ENCODE measurements at places on chromosomes 6 and 20.

- peak; percentile 56 for DNase-seq
Measured at GRCh38 chr6:35047265-35048011, 93.7 kb downstream of the TCP11 start.

DNA sequence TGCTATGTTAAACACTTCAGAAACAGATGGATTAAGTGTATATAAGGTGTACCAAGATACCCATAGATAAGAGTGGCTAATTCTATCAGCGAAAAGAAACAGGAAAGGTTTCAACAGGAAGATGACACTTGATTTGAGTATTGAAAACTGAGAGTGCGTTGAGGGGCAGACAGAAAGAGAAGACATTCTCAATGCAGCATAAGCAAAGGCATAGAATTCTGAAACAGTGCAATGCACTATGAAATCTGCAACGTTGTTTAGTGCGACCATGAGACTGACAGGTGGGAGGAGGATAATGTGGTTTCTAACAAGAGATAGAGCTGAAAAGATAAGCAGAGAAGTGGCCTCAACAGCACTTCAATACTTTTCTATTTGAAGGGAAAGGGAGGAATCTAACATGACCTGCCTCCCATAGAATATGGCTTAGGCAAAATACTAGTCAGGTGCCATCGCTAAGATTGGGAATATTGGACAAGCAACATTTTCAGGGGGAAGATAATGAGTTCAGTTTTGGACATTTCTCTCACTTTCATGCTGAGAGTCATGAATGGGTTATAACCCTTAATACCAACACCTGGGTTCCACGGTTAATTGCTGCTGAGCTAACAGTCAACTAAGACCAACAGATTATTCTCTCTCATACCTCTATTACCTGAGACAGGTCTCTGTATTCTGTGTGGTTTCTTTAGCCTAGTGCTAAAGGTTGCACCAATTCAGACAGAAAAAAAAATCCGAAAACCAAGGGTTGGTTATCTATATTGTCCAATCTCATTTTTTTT is 312.9 kb upstream of the ARID1B start:
- no peak for DNase-seq

DNA sequence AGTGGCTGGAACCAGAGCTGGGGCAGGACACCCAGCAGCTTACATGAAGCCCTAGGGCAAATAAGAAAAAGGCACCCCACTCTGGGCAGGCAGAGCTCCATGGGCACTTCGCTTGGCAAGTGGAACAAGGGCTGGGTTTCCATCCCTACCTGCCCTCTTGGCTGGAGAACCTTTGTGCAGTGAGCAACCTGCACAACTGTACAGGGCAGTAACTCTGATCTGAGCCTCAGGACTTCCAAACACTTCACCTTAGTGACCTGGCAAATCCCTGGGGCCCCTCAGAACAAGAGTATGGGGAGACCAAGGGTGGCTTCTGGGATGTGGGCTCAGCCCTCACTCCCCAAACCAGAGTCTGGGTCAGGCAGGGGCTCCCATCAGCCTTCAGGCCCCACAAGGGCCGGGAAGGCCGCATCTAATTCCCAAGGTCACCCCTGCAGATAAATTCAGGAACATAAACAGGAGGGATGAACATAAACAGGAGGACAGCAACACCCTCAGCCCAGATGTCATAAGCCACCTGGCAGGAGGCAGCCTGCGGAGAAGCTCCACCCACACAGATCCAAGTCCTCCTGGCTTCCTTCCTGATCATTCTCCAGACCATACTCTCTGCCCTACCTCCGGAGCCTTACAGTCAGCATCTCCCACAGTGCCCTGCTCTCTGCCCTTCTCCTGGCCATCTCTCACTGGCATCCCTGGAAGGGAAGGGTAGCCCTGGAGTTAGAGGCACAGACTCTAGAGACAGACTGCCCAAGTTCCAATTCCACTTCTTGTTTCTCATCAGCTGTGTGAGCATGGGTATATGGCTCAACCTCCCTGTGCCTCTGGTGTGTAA is 37.5 kb downstream of the HNF4A start:
- no peak for DNase-seq

- no peak for DNase-seq
Measured at GRCh38 chr20:32830437-32830836, 10.7 kb downstream of the MAPRE1 start.

DNA sequence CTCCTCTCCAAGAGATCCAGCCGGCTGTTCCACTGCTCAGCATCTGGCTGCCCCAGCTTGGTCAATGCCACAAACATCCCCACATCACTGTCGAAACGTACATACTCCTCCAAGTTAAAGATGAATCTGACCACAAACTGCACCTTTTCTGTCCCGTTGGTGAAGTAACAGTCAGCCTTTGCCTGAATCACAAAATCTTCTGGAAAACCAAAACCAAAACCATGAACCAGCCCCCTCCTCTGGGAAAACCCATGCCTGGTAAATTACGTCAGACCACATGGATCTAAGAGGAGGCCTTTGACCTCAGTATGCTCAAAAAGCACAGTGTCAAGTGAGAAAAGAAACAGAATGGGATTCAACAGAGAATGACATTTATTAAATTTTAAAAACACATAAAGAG is 1.7 kb downstream of the HLA-DOB start:
- no peak for DNase-seq

DNA sequence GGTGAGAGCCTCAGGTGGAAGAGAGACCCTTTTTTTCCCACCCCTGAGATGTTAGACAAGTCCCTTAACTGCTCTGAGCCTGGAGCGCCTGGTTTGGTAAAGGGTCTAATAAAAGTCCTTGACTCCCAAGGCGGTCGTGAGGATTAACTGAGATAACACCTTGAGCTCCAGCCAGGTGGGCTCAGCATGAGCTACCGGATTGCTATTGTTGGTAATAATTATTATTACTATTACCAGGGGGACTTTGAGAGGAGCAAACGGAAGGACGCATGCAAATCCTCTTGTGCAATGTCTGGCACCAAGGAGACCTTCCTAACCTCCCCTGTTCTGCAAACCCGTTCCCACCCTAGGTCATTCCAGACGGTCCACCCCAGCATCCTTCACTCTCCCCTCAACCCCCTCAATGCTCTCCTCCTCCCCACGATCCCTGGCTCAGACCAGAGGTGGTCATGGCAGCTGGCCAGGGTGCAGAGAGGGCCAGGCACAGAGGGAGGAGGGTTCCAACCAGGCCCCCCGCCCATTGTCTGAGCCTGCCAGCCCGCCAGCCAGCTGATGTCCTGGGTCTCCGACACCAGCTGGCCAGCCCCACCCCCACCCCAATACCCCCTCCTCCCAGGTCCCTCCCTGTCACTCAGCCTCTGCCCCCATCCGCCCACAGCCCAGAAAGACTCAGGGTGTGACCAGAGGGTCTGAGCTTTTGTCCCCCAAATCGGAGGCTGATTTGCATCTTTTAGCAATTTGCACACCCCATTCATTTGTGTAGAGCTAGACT is 14.3 kb upstream of the CBFA2T2 start:
- peak; percentile 82 for DNase-seq

GRCh38 chr6:55964136-55964535 is 88.7 kb upstream of the BMP5 start:
- DNase-seq = no peak

GRCh38 chr6:39819228-39819627 is 27.1 kb downstream of the DAAM2 start:
- no peak for DNase-seq

DNA sequence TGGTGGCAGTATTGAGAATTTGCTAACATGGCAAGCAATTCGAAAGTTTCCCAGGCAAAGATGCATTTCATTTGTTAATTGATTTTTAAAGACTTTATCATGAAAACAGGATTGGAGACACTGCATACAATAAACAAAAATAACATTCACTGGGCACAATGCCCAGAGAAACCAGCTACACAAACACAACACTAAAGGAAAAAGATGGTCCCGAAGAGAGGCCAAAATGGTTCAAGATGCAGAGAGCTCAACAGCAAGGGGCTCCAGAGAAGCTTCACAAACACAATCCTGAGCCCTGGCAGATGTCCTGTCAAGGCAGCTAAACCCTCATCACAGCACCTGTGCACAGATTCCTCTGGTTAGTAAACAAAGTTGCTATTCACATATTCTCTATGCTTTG is 79.3 kb downstream of the INSM1 start:
- DNase-seq = peak; percentile 88

DNA sequence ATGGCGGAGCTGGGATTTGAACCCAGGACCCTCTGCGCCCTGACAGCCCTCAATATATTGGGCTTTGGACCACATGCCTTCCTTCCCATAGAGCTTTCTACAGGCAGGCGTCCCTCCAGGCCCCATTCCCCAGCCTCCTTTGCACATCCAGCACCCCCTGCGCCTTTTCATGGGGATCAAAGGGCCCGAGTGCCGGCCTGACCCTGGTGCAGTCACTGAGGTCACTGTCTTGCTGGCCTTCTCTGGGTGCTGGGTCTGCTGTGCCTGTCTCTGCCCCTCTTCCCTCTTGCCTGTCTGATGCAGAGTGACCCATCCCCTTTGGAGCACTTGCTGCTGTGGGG is 1.7 kb downstream of the OPRL1 start:
- DNase-seq = no peak

DNA sequence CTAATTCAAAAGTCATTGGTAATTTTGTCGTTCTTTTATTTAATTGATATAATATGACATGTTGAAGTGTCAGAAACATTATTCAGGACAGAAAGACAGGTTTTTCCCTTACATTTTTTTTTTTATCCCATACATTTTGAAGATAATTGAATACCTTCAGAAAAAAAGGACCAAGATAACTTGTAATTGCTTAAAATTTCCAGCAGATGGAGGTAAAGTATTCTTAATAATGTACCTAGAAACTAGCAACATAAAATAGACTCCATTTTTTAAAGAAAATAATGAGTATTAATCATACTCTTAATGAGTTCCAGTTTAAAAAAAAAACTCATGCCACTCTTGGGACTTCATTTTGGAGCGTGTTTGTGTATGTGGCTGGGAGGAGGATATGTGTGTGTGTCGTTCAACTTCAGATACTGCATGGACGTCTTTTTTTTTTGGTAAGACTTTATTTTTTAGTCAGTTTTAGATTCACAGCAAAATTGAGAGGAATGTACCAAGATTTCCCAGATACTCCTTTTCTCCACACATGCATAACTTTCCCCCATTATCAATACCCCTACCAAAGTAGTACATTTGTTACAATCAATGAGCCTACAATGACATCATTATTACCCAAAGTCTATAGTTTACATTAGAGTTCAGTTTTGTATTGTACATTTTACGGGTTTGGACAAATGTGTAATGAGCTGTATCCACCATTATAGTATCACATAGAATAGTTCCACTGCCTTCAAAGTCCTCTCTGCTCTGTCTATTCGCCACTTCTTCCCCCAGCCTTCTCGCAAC is 79.4 kb downstream of the ROS1 start:
- DNase-seq = peak; percentile 31

DNA sequence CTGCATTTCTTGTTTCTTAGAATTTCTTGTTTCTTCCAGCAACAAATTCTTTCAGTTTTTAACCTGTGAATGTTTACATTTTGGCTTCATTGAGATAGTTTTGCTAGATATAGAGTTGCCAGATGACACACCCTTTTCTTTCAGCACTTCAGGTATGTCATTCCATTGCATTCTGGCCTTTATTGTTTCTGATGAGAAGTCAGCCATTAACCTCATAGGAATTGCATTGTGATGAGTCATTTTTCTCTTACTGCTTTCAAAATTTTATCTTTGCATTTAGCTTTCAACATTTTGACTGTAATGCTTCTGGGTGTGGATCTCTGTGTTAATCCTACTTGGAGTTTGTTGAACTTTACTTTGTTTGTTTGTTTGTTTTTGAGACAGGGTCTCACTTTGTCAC is 440.3 kb upstream of the HS3ST5 start:
- DNase-seq = no peak

GRCh38 chr6:154852687-154853086 is 119.5 kb downstream of the SCAF8 start:
- no peak for DNase-seq

GRCh38 chr6:166763606-166764472 is 136.8 kb upstream of the RPS6KA2 start:
- DNase-seq = no peak

DNA sequence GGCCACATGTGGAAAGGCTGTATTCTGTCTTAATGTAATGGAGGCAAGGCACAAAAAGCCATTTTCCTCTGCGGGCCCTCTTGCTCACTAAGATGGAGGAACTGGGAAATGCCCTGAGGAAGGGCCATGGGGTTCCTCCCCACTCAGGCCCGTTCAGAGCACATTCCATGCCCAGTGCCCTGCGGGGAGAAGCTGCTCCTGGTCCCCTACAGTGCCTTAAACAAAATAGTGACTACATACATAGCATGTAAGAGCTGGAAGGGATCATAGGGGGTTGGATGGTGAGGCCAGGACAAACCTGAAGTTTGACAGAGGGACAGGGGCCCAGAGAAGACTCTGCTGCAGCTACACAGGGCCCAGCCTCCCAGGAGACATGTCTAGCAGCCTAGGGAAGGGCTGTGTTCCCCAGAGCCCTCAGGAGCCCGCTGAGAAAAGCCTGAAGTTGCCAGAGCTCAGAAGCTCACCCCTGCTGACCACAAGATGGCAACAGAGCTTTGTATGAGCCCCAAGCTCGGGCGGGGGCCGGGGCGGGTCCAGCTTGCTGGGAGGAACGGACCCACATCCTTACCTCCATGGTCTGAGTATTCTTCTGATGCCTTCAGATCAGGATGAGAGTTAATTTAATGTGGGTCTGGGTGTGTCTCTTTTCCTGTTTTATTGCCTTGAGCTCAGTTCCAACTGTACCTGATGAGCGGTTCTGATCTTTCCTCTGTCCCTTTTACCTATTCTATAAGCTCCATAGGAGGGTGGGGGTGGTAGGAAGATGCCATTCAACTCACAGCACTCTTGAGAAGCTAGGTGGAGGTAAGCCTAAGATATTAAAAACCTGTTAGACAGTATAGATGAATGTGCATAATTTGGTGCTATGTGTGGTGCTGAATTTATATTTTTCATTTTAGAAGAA is 242.9 kb downstream of the CDC5L start:
- DNase-seq = peak; percentile 85

DNA sequence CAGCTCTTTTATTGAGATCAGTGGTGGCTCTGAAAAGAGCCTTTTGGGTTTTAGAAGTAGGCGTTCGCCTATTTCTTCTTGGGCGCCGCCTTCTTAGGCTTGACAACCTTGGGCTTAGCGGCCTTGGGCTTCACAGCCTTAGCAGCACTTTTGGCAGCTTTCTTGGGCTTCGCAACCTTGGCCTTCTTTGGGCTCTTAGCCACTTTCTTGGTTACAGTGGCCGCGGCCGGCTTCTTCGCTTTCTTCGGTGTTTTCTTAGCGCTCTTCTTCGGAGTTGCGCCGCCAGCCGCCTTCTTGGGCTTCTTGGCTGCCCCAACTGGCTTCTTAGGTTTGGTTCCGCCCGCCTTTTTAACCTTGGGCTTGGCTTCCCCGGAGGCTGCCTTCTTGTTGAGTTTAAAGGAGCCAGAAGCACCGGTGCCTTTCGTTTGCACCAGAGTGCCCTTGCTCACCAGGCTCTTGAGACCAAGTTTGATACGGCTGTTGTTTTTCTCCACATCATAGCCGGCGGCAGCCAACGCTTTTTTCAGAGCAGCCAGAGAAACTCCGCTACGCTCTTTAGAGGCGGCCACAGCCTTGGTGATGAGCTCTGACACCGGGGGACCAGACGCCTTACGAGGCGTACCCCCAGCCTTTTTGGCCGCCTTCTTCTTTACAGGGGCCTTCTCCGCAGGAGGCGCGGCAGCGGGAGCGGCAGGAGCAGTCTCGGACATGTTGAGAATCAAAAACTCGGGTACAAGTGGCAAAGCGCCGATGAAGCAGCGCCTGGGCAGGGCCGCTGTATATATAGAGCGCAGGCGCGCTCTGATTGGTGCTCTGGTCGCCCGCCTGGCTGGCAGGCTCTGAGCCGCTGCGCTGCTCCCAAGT is 31.3 kb upstream of the HFE start:
- DNase-seq = peak; percentile 97

All from NCI-H82 (cell line).